ENCODE measurements at places on chromosomes 2 and 18.

DNA sequence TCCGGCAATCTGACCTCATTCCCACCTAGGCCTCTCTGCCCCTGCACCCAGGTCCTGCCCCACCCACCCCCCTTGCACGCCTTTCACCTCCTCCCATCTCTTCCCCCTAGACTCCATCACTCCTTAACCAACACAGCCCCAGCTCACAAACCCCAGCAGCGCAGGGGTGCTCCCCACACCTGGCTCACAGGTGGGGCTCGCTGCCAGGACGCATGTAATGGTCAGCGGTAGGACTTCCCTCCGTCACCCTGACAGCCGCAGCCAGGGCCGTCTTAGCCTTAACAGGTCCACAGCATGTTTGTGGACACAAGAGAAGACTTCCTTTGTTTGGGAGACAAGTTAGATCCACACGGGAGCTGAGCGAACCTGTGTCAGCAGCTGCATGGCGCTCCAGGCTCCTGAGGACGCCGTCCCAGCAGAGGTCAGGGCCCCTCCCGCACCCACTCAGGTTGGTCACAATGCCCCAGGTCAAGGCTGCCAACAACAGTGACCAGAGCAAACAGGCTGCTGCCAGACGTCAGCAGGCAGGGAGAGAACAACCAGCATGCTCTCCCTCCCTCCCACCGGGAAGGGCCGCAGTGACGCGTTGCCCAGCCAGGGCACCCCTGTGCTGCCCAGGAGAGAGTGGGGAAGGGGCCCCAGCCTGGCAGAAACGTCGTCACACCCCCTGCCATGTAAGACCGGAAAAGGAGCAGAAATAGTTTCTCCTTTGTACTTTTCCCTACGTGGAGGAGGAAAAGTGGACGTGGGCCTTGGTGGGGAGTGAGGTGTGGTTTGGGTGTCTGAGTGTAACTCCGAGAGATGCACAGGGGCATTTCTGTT lies 68.0 kb downstream of the PXDN start:
- no peak for DNase-seq

GRCh38 chr2:158457092-158457825 lies 507 bp downstream of the PKP4 start:
- DNase-seq = peak; percentile 80

- no peak for DNase-seq
Observed at GRCh38 chr2:233901884-233902283, 15.3 kb upstream of the TRPM8 start.

GRCh38 chr2:177721087-177721486 lies 328.5 kb downstream of the AGPS start:
- no peak for DNase-seq

DNA sequence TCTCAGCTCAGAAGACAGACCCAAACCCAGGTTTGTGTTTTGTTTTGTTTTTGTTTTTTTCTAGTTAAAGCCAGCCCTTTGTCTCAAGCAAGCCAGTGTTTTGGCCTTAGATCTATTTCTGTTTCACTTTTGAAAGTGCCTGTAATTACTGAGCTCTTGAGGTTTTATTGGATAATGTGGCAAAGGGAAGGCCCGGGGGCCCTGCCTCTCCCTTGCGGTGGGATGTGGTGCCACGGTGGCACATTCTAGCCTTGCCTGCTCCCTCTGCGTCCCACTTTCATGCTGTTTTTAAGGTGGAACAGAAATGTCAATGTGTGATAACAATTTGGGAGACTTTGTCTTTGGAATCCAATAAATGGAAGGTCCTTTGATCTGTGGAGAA lies 2.5 kb downstream of the HPCAL1 start:
- peak; percentile 69 for DNase-seq

DNA sequence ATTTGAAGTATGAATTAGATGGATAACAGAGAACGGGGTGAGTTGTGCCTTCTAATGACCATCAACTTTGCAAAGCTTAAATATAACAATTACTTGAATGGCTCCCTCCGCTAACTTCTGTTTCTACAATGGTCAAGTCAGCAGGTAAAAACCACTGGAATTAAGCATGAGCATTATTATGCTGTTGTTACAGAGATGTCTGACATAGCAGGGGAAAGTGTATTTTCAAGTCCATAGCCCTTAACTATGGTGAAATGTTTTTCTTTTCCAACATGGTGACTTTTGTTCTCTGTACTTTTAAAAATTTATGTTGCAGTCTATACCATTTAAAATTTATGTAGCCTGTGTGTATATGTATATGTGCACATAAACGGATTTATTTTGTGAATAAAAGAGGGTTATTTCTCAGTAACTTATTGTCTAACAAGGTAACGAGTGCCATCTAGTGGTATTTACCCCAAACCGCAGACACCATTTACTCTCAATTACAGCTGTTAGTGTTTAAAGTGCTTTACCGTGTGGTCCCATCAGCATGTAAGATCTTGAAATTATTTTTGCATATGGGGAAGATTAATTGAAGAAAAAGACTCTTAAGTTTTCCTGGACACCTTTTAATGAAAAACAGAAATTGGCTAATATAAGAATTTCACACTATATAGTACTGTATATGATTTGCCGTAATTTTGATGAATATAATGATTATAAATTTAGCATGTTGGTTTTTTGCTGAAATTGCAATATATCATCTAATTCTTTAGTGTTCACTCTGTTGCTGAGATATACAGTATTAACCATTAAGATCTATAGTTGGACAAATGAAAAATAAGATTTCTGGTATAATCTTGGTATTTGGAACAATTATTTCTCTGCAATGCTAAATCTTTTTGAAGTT lies 78.2 kb downstream of the UBE2E3 start:
- DNase-seq = peak; percentile 82

DNA sequence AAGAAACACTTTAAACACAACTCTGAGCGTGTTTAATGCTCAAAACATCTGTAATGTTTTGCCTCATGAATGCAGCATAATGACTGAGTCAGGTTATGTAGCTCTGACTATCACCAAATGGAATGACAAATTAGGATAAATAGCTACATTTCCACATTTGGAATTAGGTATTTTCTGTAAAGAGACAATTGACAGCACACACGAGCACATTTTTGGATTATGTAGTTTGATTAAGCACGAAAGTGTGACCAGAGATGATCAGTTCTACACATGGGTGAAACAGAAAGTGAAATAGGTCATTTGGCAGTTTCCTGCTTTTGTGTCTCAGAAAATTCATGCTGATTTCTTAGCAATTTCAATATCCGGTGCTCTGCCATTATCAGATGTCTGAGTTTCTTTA lies 29.0 kb downstream of the LPIN1 start:
- DNase-seq = peak; percentile 63

GRCh38 chr2:240791221-240791800 lies 28.7 kb downstream of the KIF1A start:
- no peak for DNase-seq

GRCh38 chr2:53843595-53843994 lies 16.2 kb downstream of the GPR75 start:
- DNase-seq = peak; percentile 27

GRCh38 chr2:238090887-238091286 lies 9.3 kb upstream of the ESPNL start:
- no peak for DNase-seq

DNA sequence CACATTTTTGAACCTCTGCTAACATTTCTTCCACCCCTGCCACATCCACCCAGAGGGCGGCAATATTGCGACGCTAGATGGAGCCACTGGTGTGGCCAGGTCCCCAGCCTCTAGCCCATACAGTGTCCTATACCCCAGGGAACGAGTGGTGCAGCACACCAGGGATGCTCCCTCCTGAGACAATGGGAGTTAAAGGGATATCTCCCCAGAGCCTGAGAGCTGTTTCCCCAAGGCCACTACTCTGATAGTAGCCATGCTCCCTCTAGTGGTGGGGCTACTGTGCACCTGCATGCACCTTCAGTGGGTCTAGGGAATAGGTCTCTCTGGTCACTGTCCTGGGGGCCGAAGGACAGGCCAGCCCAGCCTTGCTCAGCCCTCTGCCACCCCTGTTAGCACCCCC lies 336.4 kb upstream of the FSHR start:
- peak; percentile 58 for DNase-seq

Data from hematopoietic multipotent progenitor cell treated with erythropoietin and hydrocortisone succinate and interleukin-3 and kit ligand, for 4 days (in vitro differentiated cells).